ENCODE measurements at places on chromosomes 5 and 9. TPM values are rescaled to one million over a fixed set of nuclear protein-coding genes. Genes with fewer than 3 reads are reported as not detected.

DNA sequence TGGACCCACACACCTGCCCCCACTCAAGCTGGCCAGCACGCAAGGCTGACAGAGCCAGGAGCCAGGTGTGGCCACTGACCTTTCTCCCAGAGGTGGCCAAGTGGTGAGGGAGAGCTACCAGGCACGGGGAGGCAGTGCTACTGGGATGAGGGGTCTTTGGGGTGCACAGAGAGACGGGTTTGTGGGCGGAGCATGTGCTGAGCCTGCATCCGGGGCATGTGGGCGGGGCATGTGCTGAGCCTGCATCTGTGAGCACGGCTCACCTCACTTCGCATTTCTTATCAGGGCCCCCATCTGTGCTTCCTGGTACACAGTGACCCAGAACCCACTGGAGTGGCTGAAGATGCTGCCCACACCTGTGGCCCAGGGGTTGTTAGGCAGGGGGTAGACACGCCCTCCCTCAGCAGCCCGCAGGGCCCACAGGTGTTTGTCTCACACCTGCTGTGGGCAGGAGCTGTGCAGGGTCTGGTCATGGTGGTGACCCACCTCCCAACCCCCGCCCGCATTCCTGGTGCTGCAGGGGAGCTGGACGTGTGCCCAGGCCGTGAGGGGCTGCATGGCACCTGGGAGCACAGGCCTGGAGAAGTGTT lies 21.5 kb downstream of the CCDC187 start:
- no peak for DNase-seq

The ENTPD2 gene
- total RNA-seq: not detected

GRCh38 chr9:115058684-115059315 lies 59.2 kb downstream of the TNC start:
- DNase-seq: no peak

The CATSPER3 gene
- total RNA-seq: 0.13 TPM

- no peak for DNase-seq
Observed at GRCh38 chr5:169571355-169571754, 12.2 kb upstream of the SPDL1 start.

The COL23A1 gene
- total RNA-seq: 0.13 TPM

The ST6GALNAC6 gene
- total RNA-seq: 35.7 TPM

The KIF12 gene
- total RNA-seq: not detected

The QRFP gene
- not detected for total RNA-seq

- no peak for DNase-seq
Observed at GRCh38 chr9:91023741-91024140, 222.1 kb downstream of the SYK start.

- peak; percentile 62 for DNase-seq
Observed at GRCh38 chr5:33423018-33423630, 17.6 kb upstream of the TARS1 start.

GRCh38 chr5:158529454-158529853 lies 570.3 kb downstream of the EBF1 start:
- no peak for DNase-seq

DNA sequence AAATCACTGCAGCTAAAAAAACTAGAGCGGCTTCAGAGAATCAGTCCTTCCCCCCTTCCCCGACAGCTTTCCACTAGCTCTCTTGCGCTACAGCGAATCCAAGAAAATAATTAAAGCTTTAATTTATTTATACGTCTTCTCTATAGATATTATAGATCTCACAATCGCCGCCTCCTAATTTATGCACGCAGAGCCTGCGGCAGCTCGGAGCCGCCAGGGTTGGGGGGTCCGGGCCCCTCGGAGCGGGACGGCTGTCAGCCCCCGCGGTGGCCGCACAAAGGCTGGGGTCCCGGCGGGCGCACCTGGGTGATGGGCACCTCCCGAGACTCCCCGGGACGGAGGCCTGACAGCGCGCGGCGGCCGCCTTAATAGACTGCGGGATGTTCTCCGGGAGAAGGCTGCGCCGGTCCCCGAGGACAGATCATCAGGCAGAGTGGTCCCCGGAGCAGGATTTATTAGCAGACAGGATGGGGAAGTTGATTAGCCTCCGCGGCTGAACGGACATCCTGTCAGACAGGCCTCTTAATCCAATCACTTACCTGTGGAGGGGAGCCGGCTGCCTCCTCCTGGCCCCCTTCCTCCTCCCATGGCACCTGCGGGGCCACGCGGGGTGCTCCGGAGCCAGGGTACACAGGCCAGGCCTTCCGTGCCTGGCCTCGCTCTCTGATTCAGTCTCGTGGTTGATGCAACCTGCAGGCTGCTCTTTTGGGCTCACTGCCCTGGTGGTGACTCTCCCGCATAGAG lies 166.8 kb downstream of the MELK start:
- DNase-seq: no peak

GRCh38 chr5:27266184-27266583 lies 227.8 kb upstream of the CDH9 start:
- DNase-seq: no peak

DNA sequence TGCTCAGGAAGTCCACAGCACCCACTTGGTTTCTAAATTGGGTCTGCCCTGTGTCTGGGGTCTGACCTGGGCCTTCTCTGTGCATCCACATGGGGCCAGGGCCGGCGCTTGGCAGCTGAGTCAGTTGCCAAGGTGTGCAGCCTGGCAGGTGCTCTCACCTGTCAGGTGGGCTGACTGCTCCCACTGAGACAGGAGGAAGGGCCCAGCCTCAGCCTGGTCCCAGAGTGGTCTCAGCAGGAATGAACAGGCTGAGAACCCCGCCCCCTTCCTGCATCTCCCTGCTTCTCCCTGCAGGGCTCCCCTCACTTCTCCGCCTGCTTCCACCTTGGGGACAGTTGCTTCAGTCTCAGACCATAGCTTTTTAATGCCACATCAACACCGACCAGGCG lies 60.5 kb downstream of the BARX1 start:
- DNase-seq: no peak

DNA sequence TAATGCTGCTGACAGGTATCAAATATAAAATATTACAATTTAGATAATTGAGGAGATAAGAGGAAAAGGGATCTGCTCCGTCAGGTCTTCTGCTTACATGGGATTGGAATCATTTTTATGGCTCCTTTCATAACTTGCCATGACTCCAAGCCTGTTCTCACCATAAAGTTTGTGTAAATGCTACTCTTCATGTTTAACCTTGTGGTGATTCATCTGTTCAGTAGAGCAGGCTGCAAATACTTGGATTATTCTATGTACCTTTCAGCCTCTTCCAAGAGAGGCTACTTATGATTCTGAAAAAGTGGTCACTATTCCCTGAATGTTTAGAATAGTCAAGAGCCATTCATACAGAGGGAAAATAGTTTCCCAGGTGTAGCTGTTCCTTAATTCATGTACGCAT lies 66.9 kb downstream of the SLC44A1 start:
- no peak for DNase-seq

DNA sequence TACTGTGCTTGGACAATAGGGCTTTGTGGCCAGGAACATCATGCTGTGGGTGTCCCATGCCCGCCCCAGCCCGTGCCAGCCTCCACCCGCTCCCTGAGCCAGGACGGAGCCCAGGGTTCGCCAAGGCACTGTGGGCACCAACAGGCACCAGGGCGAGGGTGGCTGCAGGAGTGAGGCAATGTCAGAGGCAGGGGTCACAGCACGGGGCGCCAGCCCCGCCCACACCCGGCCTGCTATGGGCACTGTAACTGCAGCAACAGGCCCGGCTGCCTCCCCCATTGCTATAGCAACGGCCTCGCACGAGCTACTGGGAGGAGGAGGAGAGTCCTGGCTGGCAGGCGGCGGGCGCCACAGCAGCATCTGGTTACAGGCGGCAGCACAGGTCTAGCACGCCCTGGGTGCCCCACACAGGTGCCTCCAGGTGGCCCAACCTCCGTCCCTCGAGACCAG lies 2.5 kb downstream of the ABCA2 start:
- no peak for DNase-seq
